ENCODE measurements at places on chromosomes 2 and 18.

DNA sequence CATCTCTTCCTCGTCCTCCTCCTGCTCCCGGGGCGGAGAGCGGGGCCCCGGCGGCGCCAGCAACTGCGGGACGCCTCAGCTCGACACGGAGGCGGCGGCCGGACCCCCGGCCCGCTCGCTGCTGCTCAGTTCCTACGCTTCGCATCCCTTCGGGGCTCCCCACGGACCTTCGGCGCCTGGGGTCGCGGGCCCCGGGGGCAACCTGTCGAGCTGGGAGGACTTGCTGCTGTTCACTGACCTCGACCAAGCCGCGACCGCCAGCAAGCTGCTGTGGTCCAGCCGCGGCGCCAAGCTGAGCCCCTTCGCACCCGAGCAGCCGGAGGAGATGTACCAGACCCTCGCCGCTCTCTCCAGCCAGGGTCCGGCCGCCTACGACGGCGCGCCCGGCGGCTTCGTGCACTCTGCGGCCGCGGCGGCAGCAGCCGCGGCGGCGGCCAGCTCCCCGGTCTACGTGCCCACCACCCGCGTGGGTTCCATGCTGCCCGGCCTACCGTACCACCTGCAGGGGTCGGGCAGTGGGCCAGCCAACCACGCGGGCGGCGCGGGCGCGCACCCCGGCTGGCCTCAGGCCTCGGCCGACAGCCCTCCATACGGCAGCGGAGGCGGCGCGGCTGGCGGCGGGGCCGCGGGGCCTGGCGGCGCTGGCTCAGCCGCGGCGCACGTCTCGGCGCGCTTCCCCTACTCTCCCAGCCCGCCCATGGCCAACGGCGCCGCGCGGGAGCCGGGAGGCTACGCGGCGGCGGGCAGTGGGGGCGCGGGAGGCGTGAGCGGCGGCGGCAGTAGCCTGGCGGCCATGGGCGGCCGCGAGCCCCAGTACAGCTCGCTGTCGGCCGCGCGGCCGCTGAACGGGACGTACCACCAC, 2.1 kb downstream of the GATA6 start:
- DNase-seq, result no peak

- DNase-seq, result no peak
Measured at GRCh38 chr2:37670378-37671008, 949 bp downstream of the CDC42EP3 start.

- DNase-seq, result no peak
Measured at GRCh38 chr18:71040161-71040560, 751.3 kb downstream of the SOCS6 start.

DNA sequence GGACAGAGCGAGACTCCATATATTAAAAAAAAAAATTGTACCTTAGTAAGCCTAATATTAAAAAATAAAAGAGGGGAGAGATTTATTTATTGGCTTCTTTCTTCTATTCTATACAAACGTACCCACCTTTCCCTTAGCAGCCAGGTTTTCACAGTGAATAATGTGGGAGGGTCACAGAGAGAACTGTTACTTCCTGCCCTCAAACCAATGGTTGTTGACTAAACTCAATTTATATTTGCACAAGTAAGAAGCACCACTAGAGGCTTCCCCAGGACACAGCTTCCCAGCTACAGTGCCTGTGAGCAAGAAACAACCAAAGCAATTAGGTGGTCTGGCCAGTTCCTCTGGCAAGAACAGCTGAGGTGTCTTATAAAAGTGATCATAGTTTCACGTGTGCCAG, 28.9 kb upstream of the GALR1 start:
- no peak for DNase-seq

- no peak for DNase-seq
Measured at GRCh38 chr18:42719221-42719620, 396.3 kb downstream of the RIT2 start.

DNA sequence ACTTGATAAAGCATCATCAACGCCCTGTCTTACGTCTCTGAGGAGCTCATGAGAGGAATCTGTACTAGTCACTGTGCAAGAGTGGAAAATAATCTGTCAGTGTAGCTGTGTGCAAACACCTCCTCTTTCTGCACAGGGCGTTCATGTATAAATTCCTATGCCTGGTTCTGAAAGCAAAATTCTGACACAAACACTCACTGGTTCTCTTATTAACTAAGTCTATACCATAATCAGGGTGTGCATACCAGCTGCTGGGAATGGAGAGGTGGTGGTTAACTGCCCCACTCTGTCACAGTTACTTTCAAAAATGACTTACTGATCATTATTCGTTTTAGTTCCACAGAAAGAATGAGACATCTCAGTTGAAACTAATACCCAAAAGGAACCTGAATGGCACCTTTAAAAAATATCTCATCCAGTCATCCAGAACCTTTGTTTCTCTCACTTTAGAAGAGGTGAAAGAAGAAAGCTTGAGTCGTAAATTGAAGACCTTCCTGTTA, 35.7 kb downstream of the STK39 start:
- DNase-seq, result no peak

GRCh38 chr2:17718689-17719088, 34.9 kb downstream of the SMC6 start:
- DNase-seq, result no peak

DNA sequence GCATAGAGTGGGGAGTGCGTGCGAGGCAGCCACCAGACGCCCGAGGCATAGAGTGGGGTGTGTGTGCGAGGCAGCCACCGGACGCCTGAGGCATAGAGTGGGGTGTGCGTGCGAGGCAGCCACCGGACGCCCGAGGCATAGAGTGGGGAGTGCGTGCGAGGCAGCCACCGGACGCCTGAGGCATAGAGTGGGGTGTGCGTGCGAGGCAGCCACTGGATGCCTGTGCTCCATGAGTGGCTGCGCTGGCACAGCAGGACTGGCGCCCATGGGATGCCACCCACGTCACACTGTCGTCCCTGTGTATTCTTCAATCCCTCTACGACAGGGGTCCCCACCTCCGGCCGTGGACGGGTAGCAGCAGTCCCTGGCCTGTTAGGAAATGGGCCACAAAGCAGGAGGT, 221.9 kb downstream of the HDAC4 start:
- DNase-seq, result no peak

DNA sequence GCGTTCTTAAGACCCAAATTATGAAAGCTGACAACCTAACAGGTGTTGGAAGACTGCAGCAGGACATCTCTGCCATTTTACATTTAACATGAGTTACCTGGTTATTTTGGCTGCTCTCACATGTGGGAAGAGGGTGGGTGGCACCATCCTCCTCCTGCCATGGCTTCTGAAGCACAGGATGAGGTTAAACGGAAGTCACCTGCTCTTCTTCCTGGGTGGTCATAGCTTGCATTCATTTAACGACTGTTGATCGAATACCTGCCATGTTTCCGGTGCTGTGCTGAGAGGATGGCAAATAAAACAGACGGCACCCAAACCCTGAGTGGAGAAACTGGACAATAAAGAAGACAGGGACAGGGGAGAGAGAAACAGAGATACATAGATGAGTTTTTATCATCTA, 118.0 kb downstream of the RHBDD1 start:
- DNase-seq, result no peak

- DNase-seq, result no peak
Measured at GRCh38 chr2:168912901-168913369, 11.8 kb downstream of the G6PC2 start.

DNA sequence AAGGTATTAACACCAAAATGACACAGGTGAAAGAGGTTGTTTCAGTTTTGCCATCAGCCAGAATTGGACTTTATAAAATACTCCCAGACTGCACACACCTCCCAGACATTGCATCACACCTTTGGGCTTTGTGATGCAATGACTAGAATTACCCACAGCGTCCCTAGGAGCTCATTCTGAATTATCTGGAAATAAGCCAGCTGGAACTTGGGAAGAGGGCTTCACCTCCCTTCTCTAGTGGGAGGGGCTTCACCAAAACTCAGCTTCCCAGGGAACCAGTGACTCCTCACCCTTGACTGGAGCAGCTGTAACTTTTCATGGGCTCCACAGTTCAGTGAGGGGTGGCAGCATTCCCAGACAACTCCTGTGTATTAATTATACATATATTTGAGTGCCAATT, 83.1 kb upstream of the BZW1 start:
- DNase-seq, result no peak

Data from NCI-H1092 (cell line).